ENCODE measurements at places on chromosomes 11 and 22.

- H3K36me3 ChIP-seq: no peaks in the 10 kb centered on the region
- no peak overlapping the region for H3K4me3 ChIP-seq
- no peak for DNase-seq
- H3K27me3 ChIP-seq: no peaks in the 10 kb centered on the region
- no peaks in the 10 kb centered on the region for H3K4me1 ChIP-seq
Measured at GRCh38 chr11:60069450-60069849, 13.0 kb downstream of the MS4A3 start.

DNA sequence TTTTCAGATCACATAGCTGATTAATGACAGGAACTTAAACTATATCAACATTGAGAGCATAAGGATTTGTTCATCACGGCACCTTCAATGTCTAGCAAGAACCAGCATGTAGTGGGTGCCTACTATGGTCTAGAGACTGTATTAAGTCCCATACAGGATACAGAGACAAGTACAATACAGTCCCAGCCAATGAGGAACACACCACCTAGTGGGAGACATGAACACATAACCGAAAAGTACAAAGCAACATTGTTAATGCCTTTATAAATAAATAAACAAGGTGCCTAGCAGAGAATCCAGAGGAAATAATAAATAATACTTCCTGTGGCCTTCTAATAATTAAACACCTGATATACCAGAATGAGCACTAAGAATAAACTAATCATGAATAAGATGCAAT, 87.7 kb upstream of the OPCML start:
- H3K4me3 ChIP-seq: no peak overlapping the region
- H3K27ac ChIP-seq: no peak overlapping the region
- H3K36me3 ChIP-seq: no peaks in the 10 kb centered on the region
- H3K4me1 ChIP-seq: no peaks in the 10 kb centered on the region

DNA sequence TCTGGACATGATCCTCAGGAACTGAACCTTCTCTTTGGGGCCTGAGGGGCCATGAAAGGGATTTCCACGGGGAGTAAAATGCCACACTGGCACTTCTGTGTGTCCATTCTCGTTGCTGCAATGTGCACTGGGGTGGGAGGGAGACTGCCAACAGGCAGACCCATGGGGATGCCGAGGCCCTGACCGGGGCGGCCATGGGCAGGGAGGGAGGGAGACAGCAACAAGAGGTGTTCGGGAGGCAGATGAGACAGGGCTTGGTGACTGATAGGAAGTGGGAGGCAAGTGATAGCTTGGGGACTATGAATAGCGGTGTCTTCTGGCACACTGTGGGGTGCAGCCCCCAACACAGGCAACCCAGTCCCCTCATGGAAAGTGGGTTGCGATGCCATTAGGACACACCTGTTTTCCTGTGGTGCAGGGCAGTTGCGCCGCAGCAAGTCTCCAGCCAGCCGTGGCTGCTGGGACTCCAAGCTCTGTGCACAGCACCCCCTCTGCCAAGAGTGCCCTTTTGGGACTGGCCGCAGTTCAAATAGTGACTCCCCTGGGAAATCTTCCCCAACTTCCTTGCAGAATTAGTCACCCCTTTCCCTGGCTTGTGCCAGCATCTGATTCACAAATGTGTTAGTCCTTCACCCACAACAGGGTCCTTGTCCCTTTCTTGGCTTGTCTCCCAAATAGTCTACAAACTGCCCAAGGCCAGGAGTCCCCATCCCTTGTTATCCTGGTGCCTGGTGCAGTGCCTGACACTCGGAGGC, 88.8 kb downstream of the CHST1 start:
- no peak for DNase-seq
- H3K4me3 ChIP-seq: no peak overlapping the region

- no peaks in the 10 kb centered on the region for H3K27me3 ChIP-seq
- no peaks in the 10 kb centered on the region for H3K36me3 ChIP-seq
- H3K27ac ChIP-seq: no peak overlapping the region
- no peak overlapping the region for H3K4me3 ChIP-seq
- no peak for DNase-seq
Measured at GRCh38 chr22:34842630-34843029, 223.3 kb upstream of the ISX start.

GRCh38 chr11:2185324-2186085, 13.9 kb upstream of the TH start:
- no peak for DNase-seq
- H3K4me1 ChIP-seq: peaks cover 14% of the 10 kb centered on the region
- no peak overlapping the region for H3K4me3 ChIP-seq
- no peaks in the 10 kb centered on the region for H3K36me3 ChIP-seq
- H3K27me3 ChIP-seq: no peaks in the 10 kb centered on the region
- no peak overlapping the region for H3K27ac ChIP-seq

DNA sequence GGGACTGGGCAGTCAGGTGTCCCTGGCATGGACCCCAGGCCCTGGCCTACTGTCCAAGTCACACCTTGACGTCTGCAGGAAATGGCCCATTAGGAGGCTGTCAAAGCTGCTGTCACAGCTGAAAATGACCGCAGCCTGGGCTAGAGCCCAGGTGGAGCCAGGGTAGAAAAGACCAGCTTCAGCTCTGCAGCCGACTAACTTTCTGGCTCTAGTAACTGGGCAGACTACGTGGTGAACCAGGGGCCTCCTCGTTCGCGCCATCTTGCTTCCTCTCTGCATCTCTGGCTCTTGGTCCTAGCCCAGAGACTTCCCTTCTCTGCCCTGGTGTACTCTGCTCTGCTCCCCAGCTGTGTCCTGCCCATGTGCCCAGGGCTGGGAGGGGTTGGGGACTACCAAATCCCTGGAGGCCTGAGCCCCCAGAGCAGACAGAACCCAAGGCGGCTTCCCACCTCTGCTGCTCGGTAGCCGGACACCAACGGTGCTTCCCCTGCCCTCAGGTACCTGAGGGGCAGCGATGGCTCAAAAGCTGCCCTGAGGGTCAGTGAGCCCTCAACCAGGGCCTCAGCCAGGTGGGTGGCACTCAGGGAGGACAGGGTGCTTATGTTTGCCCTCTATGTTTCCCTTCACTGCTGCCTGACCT, 19.7 kb downstream of the SART1 start:
- no peak for DNase-seq
- no peaks in the 10 kb centered on the region for H3K27me3 ChIP-seq
- no peaks in the 10 kb centered on the region for H3K4me1 ChIP-seq
- H3K4me3 ChIP-seq: no peak overlapping the region
- no peak overlapping the region for H3K27ac ChIP-seq

DNA sequence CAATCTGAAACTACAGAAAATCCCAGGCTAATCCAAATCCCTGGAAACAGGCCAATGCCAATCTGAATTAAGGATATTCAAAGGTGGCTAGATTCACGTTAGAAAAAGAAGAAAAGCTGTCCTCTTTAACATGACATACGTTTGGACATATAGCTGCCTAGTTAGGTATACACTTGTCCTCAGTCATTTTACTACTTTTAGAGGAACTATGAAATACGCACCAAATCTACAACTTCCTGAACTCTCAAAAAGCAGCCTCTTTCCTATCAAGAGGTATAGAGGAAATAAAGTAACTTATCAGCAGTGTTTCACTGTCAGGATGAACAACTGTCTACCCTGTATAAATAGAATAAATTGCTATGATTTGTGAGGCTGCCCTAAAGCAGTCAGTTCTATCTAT, 24.0 kb downstream of the KMT5B start:
- DNase-seq: no peak
- no peaks in the 10 kb centered on the region for H3K36me3 ChIP-seq
- no peak overlapping the region for H3K4me3 ChIP-seq
- H3K27ac ChIP-seq: no peak overlapping the region

DNA sequence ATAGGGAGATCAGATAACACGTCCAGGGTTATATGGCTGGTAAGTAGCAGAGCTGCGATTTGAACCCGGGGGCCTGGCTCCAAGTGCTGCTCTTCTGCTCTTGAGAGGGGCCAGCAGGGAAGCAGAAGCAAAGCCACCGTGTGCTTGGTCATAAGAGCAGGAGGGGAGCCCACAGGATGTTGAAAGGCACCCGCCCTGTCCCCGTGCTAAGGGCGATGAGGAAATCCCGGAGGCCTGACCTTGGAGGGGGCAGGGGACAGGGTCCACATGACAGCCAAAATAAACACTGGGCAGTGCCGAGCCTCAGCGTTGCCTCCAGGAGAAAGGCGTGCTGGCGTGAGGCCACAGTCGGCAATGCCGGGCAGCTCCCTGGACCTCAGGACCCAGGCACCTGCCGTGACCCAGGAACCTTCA, 28.8 kb downstream of the TOM1 start:
- no peak for DNase-seq
- H3K27me3 ChIP-seq: no peaks in the 10 kb centered on the region
- no peak overlapping the region for H3K27ac ChIP-seq
- no peaks in the 10 kb centered on the region for H3K4me1 ChIP-seq
- H3K36me3 ChIP-seq: peaks cover 3% of the 10 kb centered on the region

- peaks cover 2% of the 10 kb centered on the region for H3K36me3 ChIP-seq
- peaks cover 7% of the 10 kb centered on the region for H3K4me1 ChIP-seq
- DNase-seq: no peak
- H3K4me3 ChIP-seq: no peak overlapping the region
- no peak overlapping the region for H3K27ac ChIP-seq
Measured at GRCh38 chr11:10042699-10043098, 251.3 kb downstream of the SBF2 start.

GRCh38 chr11:36039471-36039870, 95.6 kb downstream of the LDLRAD3 start:
- H3K4me1 ChIP-seq: peaks cover 15% of the 10 kb centered on the region
- H3K36me3 ChIP-seq: no peaks in the 10 kb centered on the region
- H3K27me3 ChIP-seq: no peaks in the 10 kb centered on the region
- no peak overlapping the region for H3K4me3 ChIP-seq

GRCh38 chr11:118142809-118143208, 9.8 kb downstream of the SCN4B start:
- no peaks in the 10 kb centered on the region for H3K36me3 ChIP-seq
- H3K4me1 ChIP-seq: peaks cover 7% of the 10 kb centered on the region
- 0 out of 2 replicates have a peak overlapping the region, but pooled peaks have one; percentile 1 for H3K4me3 ChIP-seq
- no peaks in the 10 kb centered on the region for H3K27me3 ChIP-seq

GRCh38 chr22:33875316-33875715, 45.0 kb downstream of the LARGE1 start:
- no peak for DNase-seq
- H3K4me1 ChIP-seq: no peaks in the 10 kb centered on the region
- no peaks in the 10 kb centered on the region for H3K36me3 ChIP-seq
- H3K27me3 ChIP-seq: no peaks in the 10 kb centered on the region
- H3K27ac ChIP-seq: no peak overlapping the region

DNA sequence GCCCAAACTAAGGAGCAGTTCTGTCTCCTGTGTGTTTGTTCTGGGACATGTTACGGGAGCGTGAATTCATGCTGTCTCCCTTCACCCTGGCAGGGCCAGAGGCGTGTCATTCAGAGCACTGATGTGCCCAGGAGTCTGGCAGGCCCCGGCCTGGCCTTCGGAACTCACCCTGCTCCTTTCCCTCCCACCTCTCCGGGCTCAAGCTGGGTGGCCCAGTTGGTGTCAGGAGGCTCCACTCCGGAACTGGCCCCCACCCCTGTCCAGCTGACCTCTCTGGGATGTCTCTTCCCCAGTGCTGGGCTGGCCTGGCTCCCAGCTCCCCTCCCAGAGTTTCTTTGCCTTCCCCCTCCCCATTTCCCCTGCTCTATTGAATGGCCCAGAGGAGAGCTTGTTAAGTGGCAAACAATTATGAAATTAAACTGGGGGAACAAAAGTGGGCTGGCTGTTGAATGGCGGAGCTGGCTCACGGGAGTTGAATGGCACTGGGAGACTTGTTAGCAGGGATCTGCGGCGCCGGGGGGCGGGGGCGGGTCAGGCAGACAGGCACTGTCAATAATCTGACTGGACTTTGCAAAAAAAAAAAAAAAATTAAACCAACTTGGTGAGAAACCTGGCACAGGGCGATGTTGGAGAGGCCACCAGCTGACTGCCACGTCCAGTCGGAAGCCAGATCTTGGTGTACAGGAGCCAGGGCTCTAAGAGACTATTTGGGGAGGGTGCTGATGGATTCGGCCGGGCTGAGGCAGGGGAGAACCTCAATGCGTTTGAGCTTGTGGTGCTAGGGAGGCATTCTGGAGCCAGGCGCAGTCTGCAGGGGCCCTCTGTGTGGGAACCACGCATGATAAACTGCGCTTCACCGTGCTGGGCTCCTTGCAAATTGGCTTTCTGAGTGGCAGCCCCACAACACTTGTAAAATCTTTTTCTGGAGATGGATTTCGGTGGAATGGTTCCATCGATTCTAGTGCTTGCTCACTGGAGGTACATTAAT, 1.3 kb downstream of the MPPED1 start:
- peaks cover 4% of the 10 kb centered on the region for H3K27me3 ChIP-seq
- DNase-seq: no peak
- H3K4me3 ChIP-seq: no peak overlapping the region
- no peaks in the 10 kb centered on the region for H3K36me3 ChIP-seq
- H3K27ac ChIP-seq: no peak overlapping the region
- no peaks in the 10 kb centered on the region for H3K4me1 ChIP-seq

Measured in Caco-2 (cell line).